ENCODE measurements at places on chromosomes 1 and 21.

DNA sequence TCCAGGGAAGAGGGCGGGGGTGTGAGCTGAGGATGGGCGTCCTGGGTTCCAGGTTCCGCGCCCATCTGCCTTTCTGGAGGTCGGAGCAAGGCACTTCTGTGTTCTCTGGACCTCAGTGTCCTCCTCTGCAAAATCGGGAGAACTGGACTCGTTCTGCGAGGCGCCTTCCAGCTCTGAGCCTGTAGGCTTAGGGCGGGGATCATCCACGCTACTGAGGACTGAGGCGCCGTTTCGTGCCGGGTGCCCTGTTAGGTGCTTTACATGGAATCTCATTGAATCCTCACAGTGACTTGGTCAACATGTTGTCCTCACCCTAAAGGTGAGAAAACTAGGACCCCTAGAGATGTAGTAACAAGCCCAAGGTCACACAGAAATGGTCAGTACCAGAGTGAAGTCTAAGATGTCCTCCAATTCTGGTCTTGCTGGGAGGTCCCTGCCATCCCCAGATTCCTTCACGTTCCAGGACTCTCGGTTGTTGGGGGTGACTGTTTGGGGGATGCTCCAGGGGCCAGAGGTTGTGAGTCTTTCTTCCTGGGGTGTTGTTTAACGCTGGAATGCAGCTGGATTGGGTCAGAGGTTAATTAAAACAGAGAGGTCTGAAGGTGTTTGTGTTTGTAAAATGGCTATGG, 677 bp downstream of the PRKAA2 start:
- no peak for DNase-seq

- DNase-seq, result no peak
Measured at GRCh38 chr1:25624156-25624555, 7.6 kb downstream of the MAN1C1 start.

DNA sequence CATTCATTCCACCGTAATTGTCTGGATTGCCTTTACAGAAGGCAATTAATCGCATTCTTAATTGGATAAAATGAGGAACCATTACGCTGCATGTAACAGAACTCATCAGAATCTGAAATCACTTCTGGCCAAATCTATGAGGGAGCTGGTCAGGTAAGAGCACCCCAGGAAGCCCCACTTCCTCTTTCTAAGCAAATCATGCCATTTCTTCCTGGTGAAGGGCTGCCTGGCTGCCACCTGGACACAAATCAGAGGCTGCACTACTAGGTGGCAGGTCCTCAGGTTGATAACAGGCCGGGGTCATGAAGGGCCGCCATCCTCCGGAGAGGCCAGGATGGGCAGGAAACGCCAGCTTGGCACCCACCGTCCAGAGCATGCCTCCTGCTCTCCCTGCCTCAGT, 73.7 kb downstream of the CAPZB start:
- DNase-seq, result no peak

- no peak for DNase-seq
Measured at GRCh38 chr1:91806769-91807700, 78.9 kb downstream of the TGFBR3 start.

- no peak for DNase-seq
Measured at GRCh38 chr1:156193208-156193487, 756 bp upstream of the SLC25A44 start.

- no peak for DNase-seq
Measured at GRCh38 chr1:239722035-239722434, 335.7 kb downstream of the CHRM3 start.

DNA sequence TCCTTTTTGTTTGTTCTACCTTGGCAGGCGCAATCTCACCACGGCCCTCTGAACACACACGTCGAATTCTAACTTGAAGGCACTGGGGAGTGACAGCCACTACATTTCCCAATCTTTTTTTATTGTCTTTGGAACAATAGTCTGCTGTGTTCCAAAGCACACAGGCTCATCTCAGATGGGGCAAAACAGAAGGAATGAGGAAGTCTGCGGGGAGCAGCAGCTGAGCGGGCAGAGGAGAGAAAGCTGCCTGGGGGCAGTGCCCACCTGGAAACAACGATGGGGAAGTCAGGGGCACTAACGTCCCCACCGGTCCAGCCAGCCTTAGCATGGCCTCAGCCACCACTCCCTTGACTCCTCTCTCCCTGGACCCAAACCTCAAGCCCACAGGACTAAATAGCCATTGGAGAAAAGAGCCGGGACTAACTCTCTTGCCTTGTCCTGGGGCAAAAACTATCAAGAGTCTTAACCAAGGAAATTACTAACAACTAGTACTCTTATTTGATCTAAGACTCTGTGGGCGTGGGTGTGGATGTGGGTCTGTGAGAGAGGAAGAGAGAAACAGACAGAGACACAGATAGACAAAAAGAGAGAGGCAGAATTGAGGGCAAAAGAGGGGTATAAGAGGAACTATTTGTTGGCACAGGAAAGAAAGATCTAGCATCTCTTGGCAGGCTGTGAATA, 34.2 kb downstream of the SYF2 start:
- DNase-seq, result no peak

GRCh38 chr1:206873603-206874188, 8.3 kb downstream of the IL20 start:
- no peak for DNase-seq

- DNase-seq, result no peak
Measured at GRCh38 chr1:231315887-231316286, 21.8 kb downstream of the EXOC8 start.

DNA sequence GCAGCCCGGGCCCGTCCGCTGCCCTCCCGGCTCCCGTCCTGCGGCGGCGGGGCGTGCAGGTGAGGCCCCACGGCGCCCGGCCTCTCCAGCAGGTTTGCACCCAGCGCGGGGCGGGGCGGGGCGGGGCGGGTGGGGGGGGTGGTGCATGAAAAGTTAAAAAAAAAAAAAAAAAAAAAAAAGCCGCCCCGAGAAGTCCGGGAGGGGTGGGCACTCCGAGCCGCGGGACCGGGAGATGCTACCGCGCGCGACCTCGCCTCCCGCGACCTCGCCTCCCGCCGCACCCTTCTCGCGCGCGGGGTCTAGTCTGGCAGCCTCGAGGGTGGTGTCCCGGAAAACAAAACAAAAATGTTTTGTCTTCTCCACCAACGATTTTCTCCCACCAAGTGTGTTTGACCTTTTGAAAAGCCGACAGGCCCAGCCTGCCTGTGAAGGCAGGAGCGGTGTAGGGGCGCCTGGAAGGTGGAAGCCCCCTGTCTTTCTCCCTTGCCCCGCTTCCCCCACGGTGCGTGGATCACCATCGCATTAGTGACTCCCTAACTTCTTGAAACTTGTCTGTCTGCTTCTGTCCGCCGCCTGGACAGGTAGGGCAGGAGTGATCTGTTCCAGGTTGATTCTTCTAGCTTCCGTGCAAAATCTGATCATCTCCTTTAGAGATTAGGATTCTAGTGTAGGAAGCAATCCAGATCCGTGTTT, 569 bp downstream of the RCAN3 start:
- no peak for DNase-seq

DNA sequence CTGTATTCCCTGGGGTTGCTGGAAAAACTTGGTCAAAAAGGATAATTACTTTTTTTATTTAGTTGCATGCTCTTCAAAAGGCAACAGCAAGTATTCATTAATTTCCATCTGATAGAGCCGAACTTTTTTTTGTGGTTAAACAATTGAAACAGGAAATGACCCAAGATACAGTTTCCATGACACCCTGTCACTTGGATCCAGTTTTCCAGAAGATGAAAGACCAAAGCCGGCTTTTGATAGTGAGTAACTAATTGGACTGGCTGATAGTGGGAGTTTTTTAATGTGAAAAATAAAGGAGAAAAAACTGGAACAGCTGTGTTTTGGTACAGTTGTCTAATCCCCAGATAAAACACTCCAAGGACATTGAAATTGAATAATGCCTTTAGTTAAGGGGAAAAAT, 33.0 kb downstream of the CACHD1 start:
- DNase-seq, result no peak

DNA sequence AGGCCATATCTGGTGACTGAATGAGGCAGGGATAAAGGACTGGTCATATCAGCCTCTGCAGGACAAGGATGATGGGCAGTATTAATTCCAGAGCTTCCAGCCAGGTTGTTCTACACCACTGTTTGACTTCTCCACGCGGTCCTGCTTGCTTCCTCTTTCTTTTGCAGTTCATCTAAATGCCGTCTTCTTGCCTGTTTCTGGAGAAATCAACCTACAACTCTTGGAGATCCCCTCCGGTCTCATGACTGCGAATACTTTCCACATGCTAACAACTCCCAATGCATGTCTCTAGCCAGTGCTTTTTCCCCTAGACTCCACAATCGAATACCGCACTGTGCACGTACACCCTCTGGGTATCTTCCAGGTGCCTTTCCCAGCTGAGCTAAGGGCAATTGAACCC, 14.1 kb upstream of the TIAM1 start:
- no peak for DNase-seq

DNA sequence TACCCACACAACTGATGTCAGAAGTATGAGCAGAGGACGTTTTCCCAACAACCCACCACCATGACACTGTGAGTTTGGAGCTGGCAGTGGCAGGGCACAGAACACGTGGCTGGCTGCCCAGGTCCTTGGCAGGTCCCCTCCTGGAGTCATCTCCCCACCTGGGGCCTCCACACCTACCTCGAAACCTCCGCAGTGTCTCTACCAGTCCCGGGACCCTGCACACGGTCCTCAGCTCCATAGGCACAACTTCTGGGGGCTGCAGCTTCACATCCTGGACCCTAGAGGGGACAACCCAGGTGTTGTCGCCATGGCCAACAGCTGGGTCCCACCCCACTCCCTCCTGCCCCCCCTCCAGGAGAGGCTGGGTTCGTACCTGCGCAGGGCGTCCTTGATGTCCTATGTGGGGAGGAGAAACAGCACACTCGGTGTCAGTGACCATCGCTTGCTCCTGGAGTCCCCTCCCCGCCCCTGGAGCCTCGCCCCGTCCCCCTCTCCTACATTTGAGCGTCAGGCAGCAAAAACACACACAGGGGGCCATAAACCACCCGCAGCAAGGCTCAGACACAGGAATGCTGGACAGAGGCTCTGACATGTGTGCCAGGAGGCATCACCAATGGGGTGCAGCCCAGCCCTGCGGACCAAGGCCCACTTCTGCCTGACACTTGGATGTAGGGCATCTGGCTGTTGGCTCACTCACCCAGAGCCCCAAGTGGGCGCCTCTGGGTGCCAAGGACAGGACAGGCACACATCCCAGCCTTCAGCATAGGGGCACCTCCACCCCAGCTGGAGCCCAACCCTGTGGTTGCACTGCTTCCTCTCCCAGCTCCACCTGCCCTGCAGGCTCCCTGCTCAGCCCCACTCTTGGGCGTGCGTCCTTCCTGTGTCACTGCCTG, 9.6 kb downstream of the TRIM11 start:
- no peak for DNase-seq

DNA sequence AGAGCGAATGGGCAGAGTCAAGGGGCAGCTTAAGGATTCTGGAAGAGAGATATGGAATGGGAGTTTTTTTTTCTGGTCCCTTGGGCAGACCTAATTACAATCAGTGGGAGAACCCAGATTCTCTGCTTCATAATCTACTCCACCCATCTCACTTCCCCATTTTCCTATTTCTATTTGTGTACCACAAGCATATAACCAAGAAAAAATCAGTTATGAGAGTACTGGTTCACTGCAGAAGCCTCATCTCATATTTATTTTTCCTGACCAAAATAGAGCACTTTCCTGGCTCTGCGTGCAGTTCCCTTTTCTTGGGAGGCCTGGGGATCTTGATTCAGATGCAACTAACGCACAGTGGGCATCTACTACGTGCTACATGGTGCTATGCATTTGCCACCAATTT, 82.2 kb upstream of the SLFNL1 start:
- DNase-seq, result no peak

GRCh38 chr1:211885747-211886522, 55.4 kb upstream of the LPGAT1 start:
- no peak for DNase-seq

DNA sequence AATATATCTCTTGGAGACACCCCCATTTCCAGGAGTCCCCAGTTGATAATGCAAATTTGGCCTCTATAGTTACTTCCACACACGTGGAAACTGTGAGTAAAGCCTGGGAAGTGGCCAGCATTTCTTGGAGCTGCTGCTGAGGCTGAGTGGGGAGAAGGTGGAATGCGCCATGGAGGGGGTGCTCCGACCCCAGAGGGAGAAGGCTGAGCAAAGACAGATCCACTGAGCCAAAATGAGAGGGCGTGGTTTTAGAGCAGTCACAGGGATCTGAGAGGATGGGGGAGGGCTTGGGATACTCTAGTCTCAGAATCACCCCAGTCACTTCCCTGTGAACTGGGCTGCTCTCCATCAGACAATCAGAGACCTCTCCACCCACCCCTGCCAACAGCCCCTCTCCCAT, 38.7 kb downstream of the TRIM62 start:
- DNase-seq, result no peak

DNA sequence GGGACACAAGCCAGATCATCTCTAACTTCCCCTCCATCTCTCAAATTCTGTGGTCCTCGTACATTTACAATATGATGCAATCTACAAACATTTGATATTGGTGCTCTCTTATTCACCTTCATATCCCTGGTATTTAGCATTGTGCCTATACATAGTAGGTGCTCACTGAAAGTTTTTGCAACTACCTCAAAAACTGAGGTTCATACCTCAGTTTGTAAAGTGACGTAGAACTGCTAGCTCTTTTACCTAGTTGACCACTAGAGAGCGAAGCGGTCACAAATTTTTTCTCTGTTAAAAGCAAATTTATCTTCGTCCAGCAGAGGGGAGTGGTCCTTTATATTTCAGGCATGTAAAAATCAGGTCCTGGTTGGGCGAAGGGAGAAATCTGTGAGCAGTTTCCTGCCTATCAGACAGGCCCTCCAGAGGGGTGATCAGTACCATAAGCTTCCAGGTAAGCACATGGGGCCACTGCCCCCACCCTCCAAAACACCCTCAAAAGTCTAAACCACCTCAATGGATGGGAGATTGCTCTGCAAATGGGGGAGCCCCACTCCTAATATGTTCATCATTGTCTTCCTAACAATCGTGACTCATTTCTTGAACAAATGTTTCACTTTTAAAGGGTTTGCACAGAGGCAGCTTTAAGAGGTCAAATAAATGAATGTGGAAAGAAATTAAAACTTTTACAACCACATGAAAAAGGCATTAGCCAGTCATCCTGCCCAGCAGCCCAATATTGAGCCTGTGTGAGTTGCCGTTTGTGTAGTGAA, 10.6 kb upstream of the HLCS start:
- DNase-seq, result peak; percentile 8

DNA sequence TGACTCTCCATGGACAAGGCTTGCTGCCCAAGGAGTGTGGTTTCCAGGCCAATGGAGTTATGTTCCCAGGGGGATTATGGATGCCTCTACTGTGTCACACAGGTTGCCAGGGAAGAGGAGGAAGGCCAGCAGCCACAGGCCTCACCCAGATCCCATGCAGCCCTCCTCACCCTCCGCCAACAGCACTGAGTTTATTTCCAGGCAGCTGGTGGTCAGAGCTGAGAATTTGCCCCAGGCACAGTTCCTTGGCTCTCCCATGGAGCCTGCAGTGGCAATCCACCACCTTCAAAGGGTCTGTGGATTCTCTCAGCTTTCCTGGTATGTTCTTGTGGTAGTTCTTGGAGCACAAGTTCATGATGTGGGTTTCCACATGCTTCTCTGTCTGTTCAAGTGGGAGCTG, 79.2 kb downstream of the NTNG1 start:
- no peak for DNase-seq

DNA sequence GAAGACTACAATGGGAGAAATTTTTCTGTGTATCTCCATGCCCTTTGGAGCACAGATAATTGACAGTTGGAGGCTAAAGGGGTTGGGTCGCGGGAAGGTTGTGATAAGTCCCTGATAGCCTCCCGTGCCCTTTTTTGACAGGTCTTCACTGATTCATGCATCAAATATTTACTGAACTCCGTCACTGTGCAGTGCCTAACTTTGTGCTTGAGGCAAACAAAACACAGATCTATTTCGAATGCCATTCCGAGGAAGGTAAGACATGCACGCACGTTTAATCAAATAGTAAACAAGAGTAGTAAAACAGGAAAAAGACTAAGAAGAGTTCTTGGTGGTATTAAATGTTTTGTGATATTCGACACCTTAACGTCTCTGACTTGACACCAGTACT, 494 bp upstream of the PIP5K1A start:
- no peak for DNase-seq
